ENCODE measurements at places on chromosomes 3 and 15. TPM values are rescaled to one million over a fixed set of nuclear protein-coding genes. Genes with fewer than 3 reads are reported as not detected.

DNA sequence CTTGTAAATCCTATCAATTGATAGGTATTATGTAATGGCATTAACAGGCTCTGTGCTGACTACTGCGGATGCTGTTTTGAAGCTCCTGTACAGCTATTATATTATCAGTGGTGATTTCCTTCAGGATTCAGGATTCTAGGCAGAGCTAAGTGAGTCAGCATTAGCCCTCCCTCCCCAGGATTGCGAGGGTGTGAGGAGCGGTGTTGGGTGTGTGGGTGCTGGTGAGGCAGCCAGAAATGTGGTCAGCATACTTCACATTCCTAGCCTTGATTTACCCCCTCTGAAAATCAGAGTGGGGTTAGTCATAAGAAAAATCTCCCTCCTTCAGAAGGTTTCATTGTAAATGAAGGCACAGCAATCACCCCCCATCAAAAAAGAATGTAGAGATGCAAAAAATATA lies 72.5 kb downstream of the SNTN start:
- no peak for DNase-seq

DNA sequence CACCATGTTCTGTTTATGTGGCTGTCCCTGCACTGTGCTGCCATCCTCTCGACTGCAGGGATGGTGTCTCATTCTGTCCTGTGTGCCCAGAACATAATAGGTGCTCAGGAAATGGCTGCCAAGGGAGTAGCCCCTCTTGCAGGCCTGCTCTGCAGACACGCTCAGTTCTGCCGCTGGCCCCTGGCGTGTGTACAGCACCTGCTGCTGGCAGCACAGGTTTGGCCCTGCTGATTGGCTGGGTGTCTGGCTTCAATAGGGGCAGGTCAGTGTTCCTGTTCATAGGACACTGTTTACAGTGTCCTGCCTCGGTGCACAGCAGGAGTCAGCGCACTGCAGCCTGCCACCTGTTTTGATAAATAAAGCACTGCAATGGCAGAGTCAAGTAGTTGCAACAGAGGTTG lies 146.9 kb downstream of the DNAJB8 start:
- DNase-seq = no peak

GRCh38 chr3:100891033-100891432 lies 102.2 kb downstream of the ABI3BP start:
- no peak for DNase-seq

DNA sequence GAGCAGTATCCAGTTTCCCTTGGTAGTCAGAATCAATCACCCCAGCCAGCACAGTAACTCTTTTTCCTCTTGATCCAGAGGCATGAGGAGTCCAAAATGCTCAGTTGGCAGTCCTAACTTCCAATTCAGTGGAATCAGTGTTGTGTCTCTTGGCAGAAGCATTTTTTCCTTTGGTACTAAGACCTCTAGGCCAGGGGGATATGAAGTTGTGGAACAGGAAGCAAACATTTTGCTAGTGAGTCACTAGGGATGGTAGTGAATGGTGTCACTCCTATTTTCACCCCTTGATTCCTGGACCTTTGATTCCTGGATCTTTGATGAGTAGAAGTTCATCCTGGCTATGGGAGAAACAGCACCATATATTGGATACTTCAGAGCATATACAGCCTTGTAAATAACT lies 70.5 kb upstream of the ALDH1A3 start:
- no peak for DNase-seq

GRCh38 chr15:25875566-25875965 lies 12.4 kb upstream of the ATP10A start:
- DNase-seq = no peak

The PAK6 gene
- polyA plus RNA-seq = 0.12 TPM

- DNase-seq = no peak
Measured at GRCh38 chr3:69932501-69932900, 67.0 kb upstream of the SAMMSON start.

The RAB6B gene
- polyA plus RNA-seq = 3.4 TPM

DNA sequence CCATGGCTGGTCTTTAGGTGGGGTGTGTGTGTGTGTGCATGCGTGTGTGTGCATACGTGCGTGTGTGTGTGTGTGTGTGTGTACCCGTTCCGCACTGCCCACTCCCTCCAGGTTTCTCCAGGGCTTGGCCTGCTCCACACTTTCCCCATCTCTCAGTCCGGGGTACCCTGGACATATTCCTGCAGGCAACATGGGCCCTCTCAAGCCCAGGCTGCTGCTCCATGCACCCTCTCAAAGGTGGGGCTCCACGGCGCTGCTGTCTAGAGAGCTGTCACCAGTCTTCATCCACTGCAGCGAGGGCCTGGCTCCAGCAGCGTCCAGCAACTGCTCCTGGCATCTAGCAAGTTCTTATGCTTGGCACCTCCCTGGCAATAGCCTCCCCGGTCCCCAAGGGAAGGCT lies 86.1 kb downstream of the ATP10A start:
- no peak for DNase-seq
